ENCODE measurements at places on chromosomes 5 and 9.

GRCh38 chr9:92324431-92324830, 719 bp downstream of the NOL8 start:
- no peak for DNase-seq

DNA sequence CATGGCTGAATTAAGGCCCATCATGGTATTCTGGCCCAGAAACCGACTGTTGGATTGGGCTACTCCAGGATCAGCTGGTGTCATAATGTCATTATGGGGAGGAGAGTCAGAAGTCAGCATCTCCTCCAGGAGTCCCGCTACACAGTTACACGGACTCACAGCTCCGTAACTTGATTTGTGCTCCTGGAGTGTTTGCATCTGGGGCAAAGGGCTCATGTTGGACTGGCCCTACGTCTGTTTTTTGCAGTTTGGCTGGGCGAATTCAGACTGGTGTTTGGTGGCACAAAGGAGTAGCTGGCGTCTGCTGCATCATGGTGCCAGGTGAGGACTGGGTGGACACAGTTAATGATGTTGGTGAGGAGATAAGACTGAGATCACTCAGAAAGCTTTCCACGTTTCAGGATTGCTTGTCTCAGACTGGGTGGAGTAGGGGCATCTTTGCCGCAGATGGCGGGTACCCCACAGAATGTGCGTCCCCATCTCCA, 31.3 kb downstream of the OR2V1 start:
- DNase-seq = peak; percentile 50

- no peak for DNase-seq
Observed at GRCh38 chr9:115944166-115944948, 209.2 kb upstream of the PAPPA start.

DNA sequence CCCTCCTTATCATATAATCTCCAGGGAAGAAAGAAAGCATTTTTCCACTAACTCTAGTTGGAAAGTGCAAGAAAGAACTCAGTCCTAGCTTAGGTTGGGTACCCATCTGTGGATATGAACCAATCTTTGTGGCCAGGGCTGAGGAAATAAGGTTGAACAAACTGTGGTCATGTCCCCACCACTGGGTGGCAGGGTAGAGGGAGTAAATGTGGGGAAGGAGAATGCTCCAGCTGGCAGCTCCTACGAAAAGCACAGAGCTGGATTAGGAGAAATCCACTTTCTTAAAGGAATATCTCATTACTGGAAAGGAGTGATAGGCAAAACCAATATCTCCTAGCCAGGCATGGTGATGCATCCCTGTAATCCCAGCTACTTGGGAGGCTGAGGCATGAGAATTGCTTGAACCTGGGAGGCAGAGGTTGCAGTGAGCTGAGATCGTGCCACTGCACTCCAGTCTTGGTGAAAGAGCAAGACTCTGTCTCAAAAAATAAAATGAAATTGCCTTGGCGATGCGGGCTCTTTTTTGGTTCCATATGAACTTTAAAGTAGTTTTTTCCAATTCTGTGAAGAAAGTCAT, 175.1 kb downstream of the CCDC192 start:
- peak; percentile 58 for DNase-seq

- DNase-seq = no peak
Observed at GRCh38 chr5:141875022-141875740, 3.0 kb downstream of the PCDH1 start.

GRCh38 chr5:35557748-35558147, 59.9 kb upstream of the SPEF2 start:
- DNase-seq = no peak

GRCh38 chr5:179371681-179372680, 26.7 kb upstream of the ADAMTS2 start:
- DNase-seq = no peak

DNA sequence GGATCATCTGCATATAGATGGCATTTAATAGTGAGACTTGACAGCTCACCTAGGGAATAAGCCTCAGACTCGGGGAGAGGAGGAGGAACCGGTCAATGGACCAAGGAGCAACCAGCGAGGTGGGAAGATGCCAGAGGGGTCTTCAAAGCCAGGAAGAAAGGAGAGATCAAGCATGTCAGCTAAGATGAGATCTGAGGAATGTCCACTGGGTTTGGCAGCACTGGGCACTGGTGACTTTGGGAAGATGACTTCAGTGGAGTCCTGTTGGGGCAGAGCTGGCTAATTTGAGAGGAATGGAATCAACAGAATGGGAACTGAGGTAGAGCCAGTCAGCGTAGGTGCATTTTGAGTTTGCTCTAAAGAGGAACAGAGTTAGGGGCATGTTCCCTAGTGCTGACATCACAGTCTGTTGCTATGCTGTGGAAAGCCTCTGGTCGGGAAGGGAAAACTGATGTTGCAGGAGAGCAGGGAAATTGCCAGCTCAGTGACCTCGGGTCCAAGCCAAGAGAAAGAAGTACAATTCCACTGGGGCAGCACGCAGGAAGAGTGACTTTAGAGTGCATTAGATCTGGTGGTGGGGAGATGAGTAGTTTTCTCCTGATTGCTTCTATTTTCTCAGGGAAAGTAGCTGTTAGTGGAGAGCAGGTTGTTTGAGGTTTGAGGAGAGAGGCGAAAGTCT, 56.9 kb downstream of the ZNF618 start:
- no peak for DNase-seq

DNA sequence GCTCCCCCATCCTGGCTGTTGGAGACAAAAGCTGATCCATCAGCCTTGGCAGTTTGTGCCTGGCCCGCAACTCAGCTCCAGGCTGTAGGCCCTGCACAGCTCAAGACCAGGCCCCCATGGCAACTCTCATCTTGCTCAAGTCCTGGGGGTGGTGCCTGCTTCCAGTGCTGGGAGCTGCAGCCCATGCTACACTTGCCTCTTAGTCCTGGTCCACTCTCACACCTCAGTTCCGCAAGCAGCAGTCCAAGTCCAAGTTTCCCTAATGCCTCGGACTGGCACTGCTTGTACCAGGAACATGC, 14.2 kb downstream of the AHRR start:
- DNase-seq = no peak

GRCh38 chr9:69573651-69574050, 98.5 kb downstream of the APBA1 start:
- DNase-seq = no peak

DNA sequence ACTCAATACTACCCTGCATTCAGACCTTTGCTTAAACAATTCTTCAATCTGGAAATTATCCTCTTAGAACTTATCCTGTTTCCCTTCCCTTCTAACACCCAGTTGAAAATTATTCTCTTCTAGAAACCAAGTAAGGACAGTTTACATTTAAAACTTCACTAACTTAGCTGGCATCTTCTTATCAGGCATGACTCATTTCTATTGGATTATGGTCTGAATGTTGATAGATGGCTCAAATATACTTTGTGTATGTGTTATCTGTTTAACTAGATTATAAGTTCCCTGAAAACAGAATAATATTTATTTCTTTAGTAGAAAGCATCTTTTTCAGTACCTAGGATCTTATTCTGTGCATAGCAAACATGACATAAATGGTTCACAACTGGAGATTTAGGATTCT, 161.9 kb downstream of the PPP2R2B start:
- DNase-seq = no peak

- DNase-seq = no peak
Observed at GRCh38 chr9:95753762-95754465, 121.6 kb upstream of the ERCC6L2 start.

- DNase-seq = no peak
Observed at GRCh38 chr5:180302256-180302655, 10.4 kb upstream of the MAPK9 start.

DNA sequence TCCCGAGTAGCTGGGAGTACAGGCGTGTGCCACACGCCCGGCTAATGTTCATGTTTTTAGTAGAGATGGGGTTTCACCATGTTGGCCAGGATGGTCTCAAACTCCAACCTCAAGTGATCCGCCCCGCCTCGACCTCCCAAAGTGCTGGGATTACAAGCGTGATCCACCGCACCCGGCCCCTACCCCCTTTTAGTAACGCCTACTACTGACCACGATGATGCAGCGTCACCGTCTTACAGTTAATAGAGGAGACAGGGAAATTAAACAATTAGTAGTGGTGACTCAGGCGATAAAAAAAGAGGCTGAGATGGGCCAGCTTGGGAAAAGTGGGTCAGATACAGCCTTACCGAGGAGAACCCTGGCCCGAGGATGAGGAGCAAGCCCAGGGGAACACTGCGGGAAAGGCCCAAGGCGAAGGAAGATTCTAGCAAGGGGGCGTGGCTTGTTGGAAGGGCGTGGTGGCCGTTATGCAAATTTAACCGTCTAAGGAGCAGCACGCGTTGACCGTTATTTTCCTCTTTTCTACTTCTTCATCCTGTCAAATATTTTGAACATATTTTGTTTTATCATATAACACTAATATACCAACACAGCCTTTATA, 1.6 kb upstream of the SETX start:
- DNase-seq = no peak

DNA sequence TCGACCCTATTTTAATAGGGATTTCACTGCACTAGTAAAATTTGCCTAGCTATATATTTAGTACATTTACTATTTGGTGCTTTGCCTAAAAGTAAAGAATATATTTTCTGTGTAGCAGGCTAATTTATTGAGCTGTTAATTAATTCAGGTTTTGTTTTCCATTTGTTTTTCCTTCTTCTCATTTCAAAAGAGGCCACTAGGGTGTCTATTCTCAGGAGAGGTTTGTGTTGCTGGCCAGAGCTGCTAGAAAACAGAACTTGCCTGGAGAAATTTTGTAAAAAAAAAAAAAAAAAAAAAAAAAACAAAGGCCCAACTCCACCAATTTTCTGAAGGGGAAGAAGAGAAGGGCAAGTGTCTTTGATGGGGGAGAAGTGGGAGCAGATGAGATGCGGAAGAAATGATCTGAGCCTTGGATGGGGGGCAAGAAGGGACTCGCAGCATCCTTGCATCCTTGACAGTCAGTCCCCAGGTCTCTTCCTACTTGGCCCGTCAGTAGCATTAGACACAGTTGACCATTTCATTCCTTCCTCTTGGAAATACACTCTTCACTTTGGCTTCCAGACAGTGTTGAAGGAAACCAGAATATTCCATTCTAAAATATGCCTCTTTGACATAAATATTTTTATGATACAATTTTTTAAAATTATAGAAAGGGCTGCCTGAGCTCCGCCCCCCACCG, 318.5 kb downstream of the TRPM3 start:
- no peak for DNase-seq

GRCh38 chr5:135236908-135237747, 161.9 kb downstream of the MACROH2A1 start:
- DNase-seq = no peak

- no peak for DNase-seq
Observed at GRCh38 chr9:96333958-96334357, 32.0 kb upstream of the HSD17B3 start.

GRCh38 chr9:114552706-114553105, 34.9 kb upstream of the ATP6V1G1 start:
- no peak for DNase-seq

- no peak for DNase-seq
Observed at GRCh38 chr5:55603922-55604321, 69.2 kb upstream of the PLPP1 start.

DNA sequence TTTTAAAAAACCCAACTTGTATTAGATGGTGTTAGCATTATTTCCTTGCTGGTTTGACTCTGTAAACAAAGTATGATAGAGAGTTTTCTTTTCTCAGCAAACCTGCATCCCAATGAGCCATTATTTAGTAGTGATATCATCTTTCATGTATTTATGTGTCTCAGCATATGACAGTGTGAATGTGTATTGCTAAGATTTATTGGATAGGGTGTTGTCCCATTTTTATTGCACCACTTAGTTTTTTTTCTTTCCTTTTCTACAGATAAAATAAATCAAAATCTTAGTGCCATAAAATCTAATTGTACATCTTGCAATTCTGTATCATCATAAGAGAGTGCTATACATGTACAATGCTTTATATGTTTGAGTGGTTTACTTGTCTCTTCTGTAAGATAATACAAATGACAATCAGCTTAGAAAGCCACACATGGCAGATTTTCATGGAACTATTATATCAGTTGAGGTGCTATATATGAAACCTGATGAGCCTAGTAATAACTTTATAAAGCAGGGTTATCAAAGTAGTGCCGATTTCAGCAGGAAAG, 149.2 kb upstream of the CYLC2 start:
- no peak for DNase-seq

DNA sequence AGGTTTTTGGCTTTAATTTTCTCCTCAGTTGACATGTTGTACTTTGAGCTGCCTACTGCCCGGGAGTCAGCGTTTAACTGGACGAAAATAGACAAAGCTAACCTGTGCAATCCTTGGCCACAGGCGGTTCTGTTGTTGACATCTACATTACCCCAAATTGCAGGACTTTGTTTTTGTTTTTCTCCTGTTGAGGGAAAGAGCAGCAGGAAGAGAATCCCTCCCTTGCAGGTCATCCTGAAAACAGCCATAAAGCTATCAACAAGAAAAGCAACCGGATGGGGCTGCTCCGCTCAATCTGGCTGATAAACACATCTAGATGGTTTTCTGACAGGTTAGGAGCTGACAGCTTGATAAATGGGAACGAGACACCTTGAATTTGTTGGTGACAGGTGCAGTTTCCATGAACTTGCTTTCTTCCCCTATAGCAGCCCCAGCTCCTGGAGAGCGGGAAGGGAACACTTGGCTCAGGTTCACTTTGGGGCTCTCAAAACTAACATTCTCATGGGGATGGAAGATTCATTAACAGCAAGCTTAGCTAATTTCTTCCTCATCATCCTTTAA, 331.5 kb downstream of the SLIT3 start:
- DNase-seq = no peak

DNA sequence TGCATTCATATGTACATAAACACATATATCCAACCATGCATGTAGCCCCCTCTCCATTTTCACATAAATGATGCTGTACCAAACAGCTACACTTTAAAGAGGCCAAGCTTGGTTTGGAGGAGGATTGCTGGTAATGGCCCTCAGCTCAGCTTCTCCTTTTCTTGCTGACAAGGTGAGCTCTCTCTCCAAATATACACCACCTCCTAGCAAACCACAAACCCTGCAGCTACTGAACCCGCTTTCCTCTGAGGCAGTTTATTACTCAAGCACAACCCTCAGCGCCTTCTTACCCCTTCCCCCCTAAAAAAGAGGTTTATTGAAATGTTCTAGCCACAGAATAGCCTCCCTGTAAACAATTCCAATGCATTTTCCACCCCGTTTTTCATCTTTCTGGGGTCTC, 54.0 kb downstream of the ALG2 start:
- peak; percentile 72 for DNase-seq

GRCh38 chr5:367358-368130, 46.0 kb downstream of the AHRR start:
- no peak for DNase-seq

GRCh38 chr5:132816554-132816953, 3.5 kb downstream of the SOWAHA start:
- DNase-seq = no peak

GRCh38 chr5:172403817-172404216, 50.5 kb downstream of the SH3PXD2B start:
- no peak for DNase-seq

GRCh38 chr9:25570802-25571201, 107.4 kb downstream of the TUSC1 start:
- no peak for DNase-seq

Measured in activated CD4-positive, alpha-beta T cell treated with anti-CD3 and anti-CD28 coated beads, Interleukin-2, amount 10 ng/mL, durations not matched to agents 24 days and 14 days (primary cell).